ENCODE measurements at places on chromosomes 7 and 10. TPM values are rescaled to one million over a fixed set of nuclear protein-coding genes. Genes with fewer than 3 reads are reported as not detected.
A peak's percentile ranks its signal among the peaks of the same experiment; 100 is the strongest.

EGR2 gene
- total RNA-seq = 43.0 TPM

DNA sequence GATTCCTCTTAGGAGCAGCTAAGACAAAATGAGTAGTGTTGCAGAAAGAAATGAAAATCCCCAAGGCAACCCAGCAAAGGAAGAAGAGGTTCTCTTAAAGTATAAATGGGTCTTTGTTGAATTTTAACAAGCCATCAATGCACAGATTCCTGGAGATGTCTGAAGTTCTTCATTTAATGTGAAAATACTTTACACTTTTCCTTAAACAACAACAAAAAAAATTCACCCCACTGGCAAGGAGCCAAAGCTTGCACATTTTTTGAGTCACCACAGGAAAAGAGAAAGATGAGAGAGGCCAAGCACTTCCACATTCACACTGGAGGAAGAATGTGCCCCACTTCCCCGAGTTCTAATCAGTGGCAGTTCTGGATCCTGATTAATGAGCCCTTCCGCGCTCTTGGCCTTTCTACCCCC is 286.4 kb upstream of the MEOX2 start:
- DNase-seq = no peak

DNA sequence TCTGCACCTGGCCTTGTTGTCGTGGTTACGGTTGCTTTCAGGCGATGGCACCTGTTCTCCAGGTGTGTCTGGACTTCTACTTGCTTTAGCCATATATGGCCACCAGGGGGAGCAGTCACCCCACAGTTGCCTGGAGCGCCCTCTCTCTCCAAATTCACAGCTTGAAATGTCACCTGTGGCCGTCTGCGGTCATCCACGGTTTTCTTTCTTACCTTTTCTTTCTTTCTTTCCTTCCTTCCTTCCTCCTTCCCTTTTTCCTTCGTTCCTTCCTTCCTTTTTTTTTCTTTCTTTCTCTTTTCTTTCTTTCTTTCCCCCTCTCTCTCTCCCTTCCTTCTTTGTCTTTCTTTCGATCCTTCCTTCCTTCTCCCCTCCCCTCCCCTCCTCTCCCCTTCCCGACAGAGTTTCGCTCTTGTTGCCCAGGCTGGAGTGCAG is 150.5 kb upstream of the VKORC1L1 start:
- peak; percentile 68 for DNase-seq

- no peak for DNase-seq
Observed at GRCh38 chr7:35700333-35700732, 5.4 kb upstream of the HERPUD2 start.

C7orf57 gene
- total RNA-seq = not detected
